A549 treated with CORT108297 at 1 μM for 4 hours (cell line): ENCODE measurements at places on chromosomes 16 and 17. TPM values are rescaled to one million over a fixed set of nuclear protein-coding genes. Genes with fewer than 3 reads are reported as not detected.

The FAM20A gene
- total RNA-seq: 0.04 to 0.18 TPM (median 0.10 TPM) in 3 of 5 replicates, not detected in the others

The GINS2 gene
- total RNA-seq: 29.5 to 33.4 TPM (median 29.9 TPM) in 5 replicates

The KRTAP4-1 gene
- total RNA-seq: 0.09 to 0.40 TPM (median 0.24 TPM) in 4 of 5 replicates, not detected in the other

The HOXB8 gene
- total RNA-seq: 6.4 to 9.9 TPM (median 9.2 TPM) in 5 replicates

The RPGRIP1L gene
- total RNA-seq: 9.5 to 11.3 TPM (median 10.8 TPM) in 5 replicates

The SLC47A1 gene
- total RNA-seq: 23.1 to 25.2 TPM (median 24.0 TPM) in 5 replicates

The CLDN6 gene
- total RNA-seq: 0.30 to 0.53 TPM (median 0.35 TPM) in 5 replicates

The PDE6G gene
- 1.5 to 3.5 TPM (median 2.3 TPM) in 5 replicates for total RNA-seq

The ABCA9 gene
- total RNA-seq: 0.01 to 0.10 TPM in 2 of 5 replicates, not detected in the others

The ZNF213 gene
- 8.9 to 13.7 TPM (median 11.8 TPM) in 5 replicates for total RNA-seq

The MARCHF10 gene
- total RNA-seq: 0.58 to 1.5 TPM (median 1.0 TPM) in 5 replicates

The SCGB1C2 gene
- not detected in 5 replicates for total RNA-seq

The ST6GALNAC1 gene
- total RNA-seq: 0.14 to 0.41 TPM (median 0.16 TPM) in 5 replicates

The IRX3 gene
- 4.1 to 5.5 TPM (median 4.4 TPM) in 5 replicates for total RNA-seq

The TBX6 gene
- total RNA-seq: 0.08 to 0.34 TPM (median 0.29 TPM) in 5 replicates

The CHST5 gene
- total RNA-seq: 0.03 to 0.31 TPM (median 0.07 TPM) in 5 replicates

The KRTAP1-1 gene
- total RNA-seq: not detected in 5 replicates

The TNFRSF17 gene
- total RNA-seq: not detected in 5 replicates

The MFAP4 gene
- total RNA-seq: 0.05 to 0.06 TPM in 2 of 5 replicates, not detected in the others

The BRCA1 gene
- 20.3 to 28.5 TPM (median 26.2 TPM) in 5 replicates for total RNA-seq

The MT4 gene
- total RNA-seq: not detected in 5 replicates

The DPEP3 gene
- total RNA-seq: not detected in 5 replicates

The SMIM36 gene
- total RNA-seq: not detected in 5 replicates

The ANKRD40CL gene
- not detected in 5 replicates for total RNA-seq

The GFAP gene
- total RNA-seq: 0.55 to 0.86 TPM (median 0.75 TPM) in 5 replicates

The ALOX15 gene
- total RNA-seq: 0.06 to 0.20 TPM (median 0.12 TPM) in 5 replicates

The KRT20 gene
- total RNA-seq: 0.18 to 0.28 TPM (median 0.26 TPM) in 5 replicates

The PNMT gene
- 0.13 to 0.21 TPM (median 0.20 TPM) in 3 of 5 replicates, not detected in the others for total RNA-seq

The LRRC3C gene
- not detected in 5 replicates for total RNA-seq

The GPRC5C gene
- 58.6 to 85.4 TPM (median 75.2 TPM) in 5 replicates for total RNA-seq

The DPEP2 gene
- total RNA-seq: not detected in 5 replicates

The DNASE1L2 gene
- 0.77 to 1.8 TPM (median 1.6 TPM) in 5 replicates for total RNA-seq

The SPN gene
- 0.02 to 0.05 TPM in 2 of 5 replicates, not detected in the others for total RNA-seq

The PLK1 gene
- 150 to 186 TPM (median 167 TPM) in 5 replicates for total RNA-seq

The RRN3 gene
- total RNA-seq: 38.1 to 48.2 TPM (median 39.6 TPM) in 5 replicates

The POLR2C gene
- total RNA-seq: 105 to 158 TPM (median 114 TPM) in 5 replicates

The NACA2 gene
- not detected in 5 replicates for total RNA-seq

The KRT23 gene
- total RNA-seq: 0.08 to 0.14 TPM (median 0.10 TPM) in 3 of 5 replicates, not detected in the others
